ENCODE measurements at places on chromosomes 1 and 21. TPM values are rescaled to one million over a fixed set of nuclear protein-coding genes. Genes with fewer than 3 reads are reported as not detected.

DNA sequence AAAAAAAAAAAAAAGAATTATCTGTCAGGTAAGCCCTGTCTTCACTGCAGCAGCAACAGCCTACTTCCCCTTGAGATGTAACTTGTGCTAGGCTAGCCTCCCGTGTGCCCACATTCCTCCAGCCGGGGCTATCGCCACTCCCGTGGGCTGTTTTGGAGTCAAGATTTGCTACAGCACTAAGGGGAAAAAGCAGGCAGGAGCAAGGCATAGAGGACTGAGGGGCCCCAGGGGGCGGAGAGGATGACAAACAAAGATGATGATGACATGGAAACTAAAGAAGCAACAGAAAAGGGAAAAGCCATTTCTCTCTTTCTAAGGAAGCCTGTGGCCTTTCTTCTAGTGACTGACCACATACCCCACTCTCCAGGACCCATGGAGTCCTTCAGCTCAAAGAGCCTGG, 1.9 kb downstream of the TNFAIP8L2 start:
- DNase-seq = no peak

- DNase-seq = no peak
Observed at GRCh38 chr21:26055010-26055409, 115.6 kb downstream of the APP start.

- DNase-seq = no peak
Observed at GRCh38 chr1:204041232-204041767, 31.6 kb upstream of the SOX13 start.

DNA sequence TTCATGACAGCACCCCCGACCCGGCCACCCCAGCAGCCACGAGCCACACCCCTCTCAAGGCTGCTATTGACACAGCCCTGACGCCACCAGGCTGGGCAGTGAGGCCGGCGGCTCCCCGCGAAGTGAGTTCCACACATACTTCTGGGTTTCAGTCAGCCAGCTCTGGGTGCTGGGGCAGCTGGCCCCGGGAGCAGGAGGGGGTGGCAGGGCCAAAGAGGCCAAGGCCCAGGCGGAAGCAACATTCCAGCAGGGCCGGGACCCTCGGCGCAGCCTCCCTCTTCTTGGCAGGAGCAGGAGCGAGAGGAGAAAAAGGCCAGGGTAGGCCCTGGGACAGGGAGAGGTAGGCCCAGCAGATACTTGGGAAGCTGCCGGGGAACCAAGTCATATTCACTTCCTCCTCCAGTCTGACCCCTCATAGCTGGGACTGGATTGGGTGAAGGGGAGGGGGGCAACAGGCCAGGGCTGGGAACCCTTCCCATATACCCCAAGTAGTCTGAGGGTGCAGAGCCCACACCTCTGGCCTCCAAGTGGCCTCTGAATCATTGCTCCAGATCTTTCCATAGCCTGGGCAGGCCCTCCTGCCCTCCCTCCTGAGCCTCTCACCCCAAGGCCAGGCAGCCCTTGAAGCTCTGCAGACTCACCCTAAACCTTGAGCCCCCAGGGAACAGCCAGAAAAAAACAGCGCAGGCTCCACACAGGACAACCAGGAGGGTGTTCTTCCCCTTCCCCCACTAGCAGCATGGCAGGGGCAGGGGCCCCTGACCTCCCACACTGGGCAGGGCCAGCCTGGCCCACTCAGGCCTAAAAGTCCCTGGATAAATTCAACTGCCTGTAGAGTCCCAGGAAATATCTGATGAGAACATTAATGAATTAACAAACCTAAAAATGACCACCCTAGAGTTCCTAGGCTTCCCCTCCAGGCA, 5.7 kb downstream of the HSPG2 start:
- DNase-seq = no peak

GRCh38 chr1:210695026-210695425, 366.3 kb downstream of the HHAT start:
- DNase-seq = no peak

DNA sequence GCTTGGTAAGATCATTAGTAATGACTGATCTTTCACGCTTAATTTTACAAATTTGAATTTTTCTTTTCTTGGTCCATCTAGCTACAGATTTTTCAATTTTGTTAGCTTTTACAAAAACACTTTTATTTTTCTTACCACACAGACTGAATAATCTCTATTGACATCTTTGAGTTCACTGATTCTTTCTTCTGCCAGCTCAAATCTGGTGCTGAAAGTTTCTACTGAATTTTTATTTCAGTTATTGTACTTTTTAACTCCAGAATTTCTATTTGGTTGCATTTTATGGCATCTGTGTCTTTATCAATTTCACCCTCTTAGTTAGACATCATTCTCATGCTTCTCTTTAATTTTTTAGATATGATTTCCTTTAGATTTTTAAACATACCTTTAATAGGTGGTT, 584.7 kb downstream of the LMO4 start:
- DNase-seq = no peak

GRCh38 chr1:203239081-203239480, 9.6 kb upstream of the CHIT1 start:
- DNase-seq = no peak

DNA sequence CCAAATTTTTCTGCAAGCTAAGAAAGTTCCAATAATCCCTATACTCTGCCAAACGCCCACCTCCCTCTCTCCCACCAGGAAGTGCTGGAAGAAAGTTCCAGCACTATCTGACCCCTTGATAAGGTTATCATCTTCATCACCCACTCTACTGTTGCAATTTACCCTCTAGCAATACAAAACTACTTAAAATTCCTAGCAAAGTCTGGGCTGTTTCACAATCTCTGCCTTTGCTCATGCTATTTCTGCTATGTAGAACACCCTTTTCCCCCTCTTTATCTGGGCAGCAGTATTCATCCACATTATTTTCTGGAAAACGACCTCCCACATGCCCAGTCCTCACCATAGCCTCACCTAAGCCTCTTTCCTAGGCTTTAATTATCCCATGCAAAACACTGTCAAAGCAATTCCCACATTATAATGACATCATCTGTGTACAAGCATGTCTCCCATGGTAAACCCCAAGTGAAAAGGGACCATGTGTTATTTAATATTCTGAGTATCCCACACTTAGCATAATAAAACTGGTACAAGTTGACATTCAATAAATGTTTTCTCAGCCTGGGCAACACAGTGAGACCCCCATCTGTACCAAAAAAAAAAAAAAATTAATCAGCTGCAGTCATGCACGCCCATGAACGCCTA, 12.0 kb downstream of the F11R start:
- DNase-seq = no peak

- DNase-seq = no peak
Observed at GRCh38 chr21:32803651-32804050, 32.1 kb upstream of the PAXBP1 start.

GRCh38 chr1:159817276-159818041, 9.2 kb upstream of the SLAMF8 start:
- DNase-seq = no peak

DNA sequence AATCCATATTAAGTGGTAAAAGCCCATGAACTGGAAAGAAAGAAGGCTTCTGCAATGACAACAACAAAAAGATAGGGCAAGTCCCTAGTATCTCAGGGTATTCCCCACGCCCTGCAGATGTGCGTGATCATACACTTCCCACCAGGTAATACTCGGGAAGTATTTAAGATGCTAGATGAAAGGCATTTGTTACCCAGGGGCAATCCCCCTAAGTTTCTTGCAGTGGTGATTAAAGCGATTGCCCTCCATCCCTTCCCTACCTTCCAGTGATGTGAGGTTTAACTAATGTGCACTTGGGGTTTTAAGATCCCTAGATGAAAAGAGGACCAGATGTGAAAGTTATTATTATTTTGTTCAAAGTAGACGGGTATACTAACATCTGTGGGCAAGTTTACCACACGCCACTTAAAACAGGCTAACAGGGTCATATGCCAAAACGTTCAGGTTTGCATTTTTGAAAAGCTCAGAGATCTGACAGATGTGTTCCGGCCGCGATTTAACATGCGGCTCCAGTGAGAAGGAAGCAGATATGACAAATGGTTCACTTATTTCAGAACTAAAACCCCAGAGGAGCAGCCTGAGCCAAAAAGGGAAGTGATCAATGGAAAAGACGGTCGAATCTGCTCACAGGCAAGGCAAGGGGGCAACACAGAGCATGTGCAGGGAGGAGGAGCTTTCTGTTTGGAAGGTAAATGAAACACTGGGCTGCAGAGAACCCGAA, 17.4 kb downstream of the TIAM1 start:
- DNase-seq = no peak

GRCh38 chr1:153617663-153618062, 1.5 kb upstream of the S100A14 start:
- DNase-seq = no peak

- DNase-seq = no peak
Observed at GRCh38 chr1:235108185-235108593, 20.4 kb downstream of the TOMM20 start.

DNA sequence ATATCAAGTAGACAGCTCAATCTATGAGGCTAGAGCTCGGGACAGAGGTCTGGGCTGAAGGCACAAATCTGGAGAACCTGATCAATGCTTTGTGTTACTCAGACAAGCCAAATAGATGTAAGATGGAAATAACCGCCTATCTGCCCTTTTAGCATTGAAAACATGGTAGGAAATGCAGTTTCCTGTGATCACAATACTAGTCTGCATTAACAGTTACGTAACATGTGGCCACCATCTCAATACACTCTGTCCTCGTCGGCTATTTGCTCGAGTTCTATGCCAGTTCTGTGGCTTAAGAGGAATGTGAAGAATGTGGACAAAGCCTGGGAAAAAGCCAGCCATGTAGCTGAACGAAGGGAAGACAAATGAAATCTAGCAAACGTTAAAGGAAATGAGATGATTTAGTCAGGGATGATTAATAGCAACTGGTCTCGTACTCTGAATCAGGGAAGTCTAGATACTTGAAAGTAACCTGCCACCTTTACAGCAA, 73.3 kb downstream of the HSF2BP start:
- DNase-seq = no peak

GRCh38 chr1:89581859-89582258, 51.1 kb upstream of the LRRC8C start:
- DNase-seq = no peak

DNA sequence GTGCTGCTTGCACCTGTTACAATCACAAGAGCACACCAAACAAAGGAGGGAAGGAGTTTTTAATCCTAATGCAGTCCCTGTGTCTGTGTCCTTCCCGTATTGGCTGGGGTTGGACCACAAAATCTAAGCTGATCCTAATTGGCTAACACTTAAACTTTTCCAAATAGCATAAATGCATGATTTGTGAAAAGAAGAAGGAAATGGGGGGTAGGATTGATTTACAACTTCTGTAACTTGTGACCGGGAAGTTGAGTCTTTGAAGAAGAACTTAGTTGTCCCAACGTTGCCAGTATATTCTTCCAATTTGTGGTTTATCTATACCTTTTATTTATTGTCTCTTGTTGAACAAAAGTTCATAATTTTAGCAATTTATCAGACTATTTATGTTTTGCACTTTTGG, 11.8 kb upstream of the IPP start:
- DNase-seq = no peak

DNA sequence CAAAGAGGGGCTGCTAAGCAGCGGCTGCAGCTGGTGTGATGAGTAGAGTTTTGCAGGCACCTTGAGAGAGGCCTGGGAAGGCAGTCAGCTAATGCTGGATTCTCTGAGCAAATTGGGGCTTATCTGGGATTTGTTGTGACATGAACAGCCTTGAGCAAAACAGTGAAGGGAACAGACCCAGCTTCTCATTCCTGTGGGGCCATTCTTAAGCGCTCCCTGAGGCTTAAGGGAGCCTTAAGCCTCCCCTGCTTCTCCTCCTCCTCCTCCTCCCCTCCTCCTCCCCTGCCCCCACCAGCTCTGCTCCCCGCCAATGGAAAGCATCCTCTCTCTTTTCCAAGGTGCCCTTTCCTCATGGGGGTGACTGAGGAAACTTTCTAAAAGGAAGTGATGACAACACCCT, 21.3 kb downstream of the HMGCS2 start:
- DNase-seq = no peak

Gene PLA2G2D
- total RNA-seq = not detected

Gene ANKRD35
- 9.5 TPM for total RNA-seq

Gene CHD5
- total RNA-seq = 0.24 TPM

Gene KCNJ10
- total RNA-seq = not detected

Gene FMO2
- 179 TPM for total RNA-seq

Gene SEC16B
- 7.7 TPM for total RNA-seq
